Activated naive CD8-positive, alpha-beta T cell treated with anti-CD3 and anti-CD28 coated beads, Interleukin-2, amount 50 U/mL, for 16 hours (primary cell): ENCODE measurements at places on chromosomes 2 and 18.

- DNase-seq = no peak
Observed at GRCh38 chr2:151781642-151782041, 46.6 kb downstream of the ARL5A start.

GRCh38 chr2:171318463-171318934 is 115.3 kb downstream of the METTL8 start:
- DNase-seq = no peak

DNA sequence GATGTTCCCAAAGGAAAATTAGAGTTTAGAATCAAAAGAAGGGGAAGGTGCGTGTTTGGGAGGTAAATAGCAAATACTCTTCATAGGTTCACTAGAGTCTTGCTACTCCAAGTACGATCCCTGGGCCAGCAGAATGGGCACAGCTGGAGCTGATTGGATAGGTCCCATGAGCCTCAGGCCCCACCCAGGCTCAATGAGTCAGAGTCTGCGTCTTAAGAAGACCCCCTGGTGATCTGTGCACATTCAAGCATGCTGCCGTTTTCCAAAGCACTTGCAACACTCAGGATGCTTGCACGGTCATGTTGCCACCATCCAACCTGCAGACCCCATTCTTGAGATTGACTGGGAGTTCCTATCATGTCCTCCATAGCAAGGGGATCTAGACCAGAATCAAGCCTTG is 40.5 kb downstream of the ABCG8 start:
- no peak for DNase-seq

GRCh38 chr2:237043866-237044265 is 41.8 kb upstream of the COPS8 start:
- no peak for DNase-seq

DNA sequence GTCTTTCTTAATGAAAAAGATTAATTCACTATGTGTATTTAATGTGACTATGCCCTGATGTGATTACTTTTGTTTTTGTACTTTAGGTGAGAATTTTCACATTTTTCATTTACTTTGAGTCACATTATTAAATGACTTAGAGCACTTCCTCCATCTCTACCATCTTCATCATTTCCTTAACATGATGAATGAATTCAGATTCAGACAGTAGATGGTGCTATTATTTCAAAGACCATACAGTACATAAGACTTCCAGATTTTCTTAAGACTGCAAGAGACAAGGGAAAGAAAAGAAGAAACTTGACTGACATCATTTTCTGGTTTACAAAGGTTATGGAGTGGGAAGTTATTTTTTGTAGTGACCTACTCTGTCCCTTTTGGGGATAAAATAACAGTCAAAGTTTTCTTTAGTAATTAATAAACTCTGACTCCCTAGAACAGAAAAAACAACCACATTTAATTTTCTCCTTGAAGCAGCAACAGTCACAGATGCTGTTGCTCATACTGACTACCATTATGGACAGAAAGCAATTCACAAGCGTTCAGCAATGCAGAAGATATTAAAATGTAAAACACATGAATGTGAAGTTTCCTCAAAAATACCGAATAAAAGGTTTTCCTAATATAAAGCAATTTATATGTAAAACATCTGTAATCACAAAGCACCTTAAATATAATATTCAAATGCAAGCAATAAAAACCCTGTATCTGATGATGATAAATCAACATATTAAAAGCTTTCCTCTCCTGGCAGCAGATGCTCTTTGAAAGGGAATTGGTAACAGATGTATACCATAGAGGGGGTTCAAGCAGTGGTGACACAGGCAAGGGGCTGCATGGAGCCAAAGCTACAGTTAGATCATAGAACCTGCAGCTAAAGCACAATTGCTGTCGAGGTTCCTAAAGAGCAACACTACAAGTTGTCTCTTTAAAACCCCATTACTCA is 1010.9 kb upstream of the NXPH2 start:
- DNase-seq = no peak

- DNase-seq = peak; percentile 1
Observed at GRCh38 chr2:45497355-45497754, 113.7 kb downstream of the SRBD1 start.

- DNase-seq = no peak
Observed at GRCh38 chr18:10793730-10794370, 268.0 kb downstream of the NAPG start.

GRCh38 chr2:3756306-3756705 is 52.9 kb downstream of the DCDC2C start:
- DNase-seq = no peak

- DNase-seq = no peak
Observed at GRCh38 chr2:149330127-149331022, at the start of gene LYPD6. Gene LYPD6, plus strand, starts transcription at chr2:149330587. Its CDS starts 107,122 bp downstream, at chr2:149437709.

DNA sequence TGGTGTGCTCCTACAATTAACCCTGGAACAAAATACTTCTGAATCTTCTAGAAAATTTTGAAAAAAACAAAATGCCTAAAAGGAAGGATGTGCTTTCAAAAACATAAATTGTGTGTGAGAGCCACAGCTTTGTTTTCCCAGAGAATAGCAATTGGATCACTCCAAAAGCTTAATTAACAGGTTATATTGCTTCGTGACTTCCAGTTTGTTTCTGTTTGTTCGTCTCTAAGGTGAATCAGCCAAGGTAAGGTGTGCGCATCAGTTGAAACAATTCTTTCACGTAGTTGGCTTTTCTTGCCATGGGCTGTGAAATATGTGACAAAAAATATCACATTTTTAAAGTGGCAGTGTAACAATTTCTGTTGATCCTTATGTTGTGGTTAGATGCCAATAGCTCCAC is 90.3 kb upstream of the BARD1 start:
- no peak for DNase-seq

DNA sequence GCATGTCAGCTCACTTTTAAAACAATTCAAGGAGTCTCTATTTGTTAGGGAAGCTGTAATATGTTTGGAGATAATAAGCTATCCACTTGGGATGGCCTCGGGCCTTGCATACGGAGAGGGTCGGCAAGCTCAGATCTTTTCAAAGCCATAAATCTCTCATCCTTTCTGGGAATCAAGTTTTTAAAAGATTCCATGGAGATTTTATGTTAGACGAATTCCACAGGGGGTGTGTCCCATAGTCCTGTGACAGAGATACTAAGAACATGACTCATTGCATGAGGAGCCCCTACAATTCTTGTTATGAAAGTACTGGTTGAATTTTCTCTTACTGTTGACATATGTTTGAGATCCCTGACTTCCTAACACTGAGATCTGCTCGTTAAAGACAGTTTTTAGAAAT is 108.7 kb downstream of the FEZ2 start:
- DNase-seq = no peak

DNA sequence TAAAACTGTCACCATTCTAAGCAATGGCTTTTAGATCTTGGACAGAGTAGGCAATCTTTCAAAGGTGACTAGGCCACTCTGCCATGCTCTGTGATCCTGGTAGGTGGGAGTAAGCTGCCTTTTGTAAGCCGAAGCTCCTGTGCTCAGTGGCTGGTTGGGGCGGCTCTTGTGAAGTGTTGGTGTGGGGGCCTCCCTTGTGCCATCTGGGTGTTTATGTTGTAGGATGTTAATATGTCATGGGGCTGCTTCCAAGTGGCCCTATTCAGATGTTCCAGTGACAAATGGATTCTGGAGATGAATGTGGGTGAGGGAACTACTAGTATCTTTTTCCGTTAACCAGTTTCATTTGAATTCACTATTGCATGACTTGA is 116.8 kb upstream of the SPRED2 start:
- no peak for DNase-seq

DNA sequence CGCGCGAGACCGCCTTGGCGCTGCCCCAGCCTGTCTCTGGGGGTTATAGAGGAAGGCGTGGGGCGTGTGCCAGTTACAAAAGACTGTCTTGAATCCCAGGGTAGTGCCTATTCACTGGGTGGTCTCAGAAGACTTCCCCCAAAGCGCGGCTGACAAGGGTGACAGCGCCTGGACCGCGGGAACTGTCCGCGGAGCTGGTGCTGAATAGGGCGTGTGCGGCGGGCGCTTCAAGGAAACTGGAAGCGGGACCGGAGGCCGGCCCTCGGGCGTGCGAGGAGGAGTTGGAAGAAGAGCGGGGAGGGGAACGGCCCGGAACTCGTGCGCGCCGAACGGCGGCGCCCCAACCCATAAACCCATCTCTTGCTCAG is 2.3 kb downstream of the EGR4 start:
- DNase-seq = no peak

DNA sequence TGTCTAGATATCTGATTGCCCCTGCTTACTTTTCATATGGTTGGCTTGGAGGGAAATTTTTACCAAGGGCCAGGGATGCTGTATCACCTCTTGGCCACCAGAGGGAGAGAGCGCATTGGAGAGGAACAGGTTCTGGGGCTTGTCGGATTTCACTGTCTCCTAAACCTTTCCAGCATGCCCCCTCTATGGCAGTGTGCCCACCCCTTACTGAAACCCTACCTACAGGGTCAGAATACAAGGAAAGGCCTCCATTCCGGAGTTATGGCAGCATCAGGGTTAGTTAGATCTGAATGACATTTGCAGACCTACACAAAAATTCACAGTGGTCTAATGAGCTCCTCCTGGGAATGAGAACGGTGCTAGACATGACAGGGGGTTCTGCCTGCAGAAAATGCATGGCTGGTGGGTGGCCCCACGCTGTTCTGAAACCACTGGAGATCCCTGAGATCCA is 5.8 kb downstream of the SLC14A2 start:
- DNase-seq = no peak

DNA sequence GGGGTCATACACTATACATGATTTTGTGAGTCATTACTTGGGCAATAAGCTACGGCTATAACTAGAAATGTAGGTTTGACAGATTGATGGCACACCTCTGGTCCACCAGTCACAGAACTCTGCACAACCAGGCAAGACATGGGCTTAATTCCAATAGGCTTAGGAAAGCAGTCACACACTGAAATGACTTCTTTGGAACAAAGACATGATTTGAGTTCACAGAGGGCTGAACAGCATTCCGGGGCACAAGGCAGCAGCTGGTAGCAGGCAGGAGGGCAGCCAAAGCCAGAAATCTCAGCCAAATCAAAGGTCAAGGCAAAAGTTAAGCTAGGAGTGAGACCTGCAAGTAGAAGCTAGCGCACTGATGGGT is 27.4 kb downstream of the FABP1 start:
- DNase-seq = no peak

GRCh38 chr2:28558918-28559317 is 63.1 kb downstream of the PLB1 start:
- no peak for DNase-seq

DNA sequence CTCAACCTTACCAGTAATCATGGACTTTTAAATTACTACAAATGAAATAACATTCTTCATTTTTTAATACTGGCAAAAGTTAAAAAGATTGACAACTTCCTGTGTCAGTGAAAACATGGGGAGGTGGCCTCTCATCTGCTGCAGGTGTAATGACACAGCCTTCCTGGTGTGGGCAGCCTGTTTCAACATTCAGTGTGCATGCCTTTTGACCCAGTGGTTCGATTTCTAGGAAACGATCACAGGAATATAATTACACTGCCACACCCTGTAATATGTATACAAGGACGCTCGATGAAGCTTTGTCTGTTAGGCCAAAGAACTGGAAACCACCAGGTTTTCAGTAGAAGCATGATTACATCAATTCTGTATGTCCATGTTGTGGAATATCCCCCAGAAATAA is 68.7 kb downstream of the MTHFD2 start:
- peak; percentile 11 for DNase-seq

- DNase-seq = no peak
Observed at GRCh38 chr2:184611361-184612085, 13.2 kb downstream of the ZNF804A start.

DNA sequence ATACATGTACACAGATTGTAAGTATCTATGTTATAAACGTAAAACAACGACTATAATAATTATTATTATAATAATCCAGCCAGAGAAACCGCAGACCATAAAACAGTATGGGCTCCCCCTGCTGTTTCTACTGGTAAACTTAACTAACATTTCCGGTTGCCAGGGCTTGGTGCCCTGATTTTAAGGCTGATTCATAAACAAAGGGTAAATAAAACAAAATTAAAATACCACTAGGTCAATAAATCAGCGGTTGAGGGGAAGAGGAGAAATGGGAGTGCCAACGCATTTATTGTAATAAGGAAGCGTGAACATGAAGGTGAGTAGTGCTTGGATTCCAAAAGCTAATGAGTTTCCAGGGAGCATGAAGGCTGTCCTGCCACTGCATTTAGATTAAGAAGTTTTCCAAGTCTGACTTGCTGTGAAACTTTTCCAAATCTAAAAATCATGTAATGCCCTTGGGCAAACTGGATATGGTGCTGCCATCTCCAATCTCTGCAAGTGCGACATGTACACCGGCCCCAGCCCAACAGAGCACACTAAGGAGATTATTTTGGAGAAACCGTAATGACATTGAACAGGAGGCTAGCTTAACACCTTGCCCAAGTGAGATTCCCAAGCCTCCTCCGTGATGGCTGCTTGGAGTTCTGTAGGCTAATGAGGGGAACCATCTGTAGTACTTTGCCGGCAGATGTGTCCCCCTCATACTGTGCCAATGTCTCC is 50.7 kb upstream of the HNRNPA3 start:
- no peak for DNase-seq

DNA sequence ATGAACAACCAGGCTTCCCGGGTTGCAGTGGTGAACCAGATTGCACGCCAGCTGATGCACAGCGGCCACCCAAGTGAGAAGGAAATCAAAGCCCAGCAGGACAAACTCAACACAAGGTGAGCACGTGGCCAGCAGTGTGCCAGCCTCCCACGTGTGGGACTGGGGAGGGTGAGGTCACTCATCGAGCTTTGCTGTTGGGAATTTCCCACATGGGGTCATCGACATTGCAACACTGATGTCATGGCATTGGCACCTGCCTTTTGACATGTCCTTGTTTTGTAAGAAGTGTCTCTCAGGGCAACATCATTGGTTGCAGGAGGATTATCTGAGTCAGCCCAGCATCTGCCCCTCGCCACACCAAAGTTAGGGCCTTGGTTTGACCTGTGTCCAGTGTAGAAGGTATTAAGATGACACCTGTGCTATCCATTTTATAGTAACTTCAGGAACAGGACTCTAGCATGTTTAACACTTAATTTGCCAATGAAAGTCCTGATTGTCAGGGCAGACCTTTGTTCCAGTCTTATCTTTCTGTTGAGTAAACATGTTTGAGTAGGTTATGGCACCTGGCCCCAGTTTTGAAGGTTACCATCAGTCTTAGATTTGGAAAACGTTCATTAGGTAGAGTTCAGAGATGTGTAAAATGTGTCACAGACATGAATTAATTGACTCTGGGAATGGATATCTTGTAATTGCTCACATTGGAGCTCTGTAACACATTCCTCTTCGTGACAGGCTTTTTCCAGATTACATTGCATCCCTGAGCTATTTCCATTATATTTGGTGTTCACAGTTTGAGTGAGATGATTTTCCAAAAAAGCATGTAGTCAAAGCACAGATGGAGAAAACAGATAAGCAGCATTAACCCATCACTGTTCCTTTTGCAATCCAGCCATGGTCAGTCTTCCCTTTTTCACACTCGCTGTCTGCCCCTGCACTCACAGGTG is 93.3 kb upstream of the EML6 start:
- DNase-seq = no peak

DNA sequence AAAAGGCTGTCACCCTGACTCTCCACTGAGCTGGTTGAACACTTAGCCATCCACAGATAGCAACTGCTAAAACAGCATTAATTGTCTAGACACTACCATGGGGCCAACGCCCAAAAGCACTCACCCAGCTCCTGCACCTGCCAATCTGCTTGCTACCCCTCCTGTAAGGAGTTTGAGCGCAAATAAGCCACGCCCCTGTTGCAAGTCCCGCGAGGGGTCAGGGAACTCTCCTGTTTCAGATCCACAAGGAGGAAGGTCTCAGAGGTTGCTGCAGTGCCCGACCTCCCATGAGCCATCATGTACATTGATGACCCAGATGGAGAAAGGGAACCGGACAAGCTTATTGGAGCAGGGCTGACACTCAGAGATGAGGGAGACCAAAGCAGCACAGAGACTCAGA is 106.8 kb downstream of the ZNF516 start:
- DNase-seq = no peak

GRCh38 chr2:42846932-42847595 is 54.7 kb upstream of the HAAO start:
- DNase-seq = no peak
